ENCODE measurements at places on chromosomes 5 and 9.
A peak's percentile ranks its signal among the peaks of the same experiment; 100 is the strongest.

- no peak for DNase-seq
Measured at GRCh38 chr5:1175801-1176472, 25.5 kb upstream of the SLC6A19 start.

DNA sequence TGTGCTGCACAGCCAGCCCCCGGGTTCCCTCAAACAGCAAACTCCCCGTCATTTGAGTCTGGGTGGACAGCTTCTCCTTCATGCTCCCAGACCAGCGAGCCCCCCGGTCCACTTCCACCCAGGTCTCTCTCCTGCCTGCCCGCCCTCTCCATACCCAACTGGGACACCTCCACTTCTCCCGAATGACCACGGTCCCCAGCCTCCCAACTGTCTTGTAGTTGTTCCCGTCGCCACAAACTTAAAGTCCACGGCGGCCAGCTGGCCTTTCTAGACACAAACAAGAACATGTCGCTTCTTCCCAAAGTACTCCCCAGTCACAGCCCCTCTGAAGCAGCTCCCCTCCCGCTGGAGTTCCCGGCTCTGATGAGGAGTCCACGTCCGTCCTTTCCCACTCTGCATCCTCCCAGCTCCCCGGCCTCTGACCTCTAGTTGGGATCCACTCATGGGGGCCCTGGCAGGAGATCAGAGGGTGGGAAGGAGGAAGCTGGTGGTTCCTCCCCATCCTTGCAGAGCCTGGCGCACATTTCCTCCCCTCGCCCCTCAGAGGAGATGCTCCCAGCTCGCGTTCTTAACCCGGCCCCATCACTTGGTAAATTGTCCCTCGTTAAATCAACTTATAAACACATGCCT lies 24.1 kb upstream of the PPP1R26 start:
- no peak for DNase-seq

DNA sequence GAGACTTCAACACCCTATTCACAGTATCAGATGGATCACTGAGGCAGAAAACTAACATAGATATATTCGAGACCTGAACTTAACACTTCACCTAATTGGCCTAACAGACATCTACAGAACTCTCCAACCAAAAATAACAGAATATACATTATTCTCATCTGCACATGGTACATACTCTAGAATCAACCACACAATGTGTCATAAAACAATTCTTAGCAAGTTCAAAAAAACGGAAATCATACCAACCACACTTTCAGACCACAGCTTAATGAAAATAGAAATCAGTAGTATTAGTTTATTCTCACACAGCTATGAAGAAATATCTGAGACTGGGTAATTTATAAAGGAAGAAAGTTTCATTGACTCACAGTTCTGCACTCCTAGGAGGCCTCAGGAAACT lies 387.9 kb downstream of the DEPDC1B start:
- no peak for DNase-seq

- no peak for DNase-seq
Measured at GRCh38 chr9:93096131-93096802, at the start of gene CARD19. Gene CARD19 (plus strand): TSS chr9:93096217. CDS start chr9:93096346, 129 bp downstream.

DNA sequence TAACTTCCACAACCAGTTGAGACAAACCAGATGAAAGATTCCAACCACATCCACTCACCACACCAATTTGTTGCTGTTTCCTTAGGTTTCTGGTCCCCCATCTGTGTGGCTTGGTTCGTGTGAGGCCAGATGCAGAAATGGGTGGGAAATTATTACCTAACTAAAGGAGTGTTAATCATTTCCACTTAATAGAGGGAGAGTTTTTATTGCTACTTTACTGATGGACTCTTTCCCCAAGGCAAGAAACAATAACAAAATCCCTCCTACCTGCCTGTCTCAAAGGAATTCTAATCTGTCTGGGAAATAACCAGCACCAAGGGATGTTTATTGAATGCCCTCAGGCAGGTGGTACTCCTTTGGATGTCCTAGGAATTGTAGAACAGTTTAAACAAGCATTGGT lies 76.3 kb downstream of the TMEM167A start:
- no peak for DNase-seq

DNA sequence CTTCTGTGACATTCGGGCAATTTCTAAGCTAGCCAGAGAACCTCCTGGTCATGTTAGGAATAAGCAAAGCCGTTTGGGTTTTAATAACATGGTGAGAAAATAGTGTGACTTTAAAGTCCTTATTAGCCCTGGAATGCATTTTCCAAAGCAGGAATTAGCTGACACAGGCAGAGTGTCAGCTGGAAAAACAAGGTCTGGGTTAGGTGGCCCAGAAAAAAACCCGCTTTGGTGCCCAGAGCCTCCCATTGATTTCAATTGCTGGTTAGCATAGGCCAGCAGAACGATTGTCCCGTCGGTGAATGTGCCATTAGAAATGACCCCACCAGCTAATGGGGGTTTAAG lies 62.1 kb upstream of the CPEB4 start:
- no peak for DNase-seq

DNA sequence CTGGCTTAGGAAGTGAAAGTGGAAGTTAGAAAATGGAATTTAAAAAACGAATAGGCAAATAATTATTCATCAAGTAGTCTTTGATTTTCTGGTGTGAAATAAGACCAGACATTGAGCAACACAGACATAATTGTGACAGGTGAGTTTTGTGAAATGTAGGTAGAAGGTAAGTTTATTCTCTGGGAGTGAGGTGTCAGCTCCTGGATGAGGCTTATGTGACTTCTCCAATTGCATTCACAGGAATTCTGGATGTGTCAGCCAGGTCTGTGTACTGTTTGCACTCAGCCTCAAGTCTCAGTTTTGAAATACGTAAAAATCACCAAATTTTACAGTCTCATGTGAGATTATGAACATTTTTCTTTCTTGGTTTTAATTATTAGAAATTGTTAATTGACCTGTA lies 537.6 kb downstream of the CETN3 start:
- DNase-seq = no peak

GRCh38 chr9:118187408-118187807 lies 483.2 kb downstream of the TLR4 start:
- no peak for DNase-seq

GRCh38 chr9:121279776-121280388 lies 11.9 kb downstream of the GSN start:
- no peak for DNase-seq

- peak; percentile 66 for DNase-seq
Measured at GRCh38 chr9:136799854-136800657, 3.9 kb downstream of the CCDC183 start.

DNA sequence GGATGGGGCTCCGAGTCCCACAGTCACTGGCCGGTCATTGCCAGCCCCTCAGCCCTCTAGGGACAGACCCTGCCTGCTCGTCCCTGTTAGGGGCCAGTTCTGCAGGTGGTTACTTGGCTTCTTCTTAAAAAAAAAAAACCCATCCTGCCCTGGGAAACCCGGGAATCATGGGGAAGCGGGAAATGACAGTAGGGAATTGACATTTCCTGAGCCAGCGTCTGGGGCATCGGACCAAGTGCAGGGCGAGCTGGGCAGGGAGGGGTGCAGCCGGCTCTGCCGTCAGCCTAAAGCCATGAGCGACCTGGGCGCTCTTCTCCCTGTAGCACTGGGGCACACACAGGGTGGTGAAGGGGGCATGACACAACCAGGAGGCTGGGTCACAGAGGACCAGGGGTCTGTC lies 66.6 kb downstream of the RXRA start:
- DNase-seq = no peak

DNA sequence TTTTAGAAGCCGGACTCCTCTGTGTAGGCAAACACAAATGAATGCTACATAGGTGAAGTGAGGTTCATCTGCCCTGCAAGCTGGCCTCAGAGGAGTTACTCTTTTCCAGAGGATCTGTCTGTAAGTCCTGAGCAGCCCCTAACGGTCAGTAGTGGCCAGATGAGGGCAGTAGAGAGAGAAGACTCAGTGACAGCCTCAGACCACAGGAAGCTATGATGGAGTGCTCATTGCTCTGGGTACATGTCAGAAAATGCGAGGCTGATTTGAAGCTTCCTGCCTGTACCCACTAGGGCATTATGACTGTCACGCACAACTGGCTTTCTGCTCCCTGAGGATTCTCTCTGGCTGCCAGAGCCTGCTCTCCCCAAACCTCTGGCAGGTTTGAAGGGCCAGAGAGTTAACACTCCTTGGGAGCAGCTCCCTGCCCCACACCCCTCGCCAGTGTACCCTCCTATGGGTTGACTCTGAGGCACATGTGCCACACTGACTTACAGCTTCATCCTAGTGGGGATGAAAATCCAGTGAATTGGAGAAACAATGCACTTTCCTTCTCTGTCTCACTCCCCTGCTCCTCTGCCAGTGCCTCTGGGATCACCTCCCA lies 141.5 kb downstream of the GABRG2 start:
- no peak for DNase-seq

- DNase-seq = no peak
Measured at GRCh38 chr9:87233899-87234455, 263.7 kb upstream of the DAPK1 start.

GRCh38 chr5:57833489-57833888 lies 350.9 kb upstream of the ACTBL2 start:
- no peak for DNase-seq

- no peak for DNase-seq
Measured at GRCh38 chr5:31329715-31330114, 136.2 kb downstream of the CDH6 start.

GRCh38 chr5:167561796-167562195 lies 729.6 kb upstream of the WWC1 start:
- no peak for DNase-seq

GRCh38 chr5:172451771-172452197 lies 2.5 kb downstream of the SH3PXD2B start:
- DNase-seq = no peak

DNA sequence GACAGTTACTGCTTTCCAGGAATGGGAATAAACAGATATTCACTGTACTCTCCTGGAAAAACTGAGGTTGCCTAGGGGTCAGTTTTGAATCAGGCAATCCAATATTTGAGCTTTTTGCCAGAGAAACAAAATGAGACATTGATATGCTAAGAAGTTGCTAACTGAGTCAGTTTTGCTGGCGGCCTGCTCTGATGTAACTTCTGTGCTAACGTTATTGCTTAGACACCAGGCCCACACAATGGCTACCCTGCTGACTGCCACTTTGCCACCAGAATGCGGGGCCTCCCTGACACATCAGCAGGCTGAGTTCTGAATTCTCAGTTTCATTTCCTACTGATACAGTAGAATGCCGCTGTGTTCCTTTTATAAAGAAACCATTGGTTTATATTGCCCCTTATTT lies 18.2 kb upstream of the ZNF618 start:
- DNase-seq = no peak

- DNase-seq = no peak
Measured at GRCh38 chr5:149849280-149849965, 95.2 kb downstream of the PDE6A start.

DNA sequence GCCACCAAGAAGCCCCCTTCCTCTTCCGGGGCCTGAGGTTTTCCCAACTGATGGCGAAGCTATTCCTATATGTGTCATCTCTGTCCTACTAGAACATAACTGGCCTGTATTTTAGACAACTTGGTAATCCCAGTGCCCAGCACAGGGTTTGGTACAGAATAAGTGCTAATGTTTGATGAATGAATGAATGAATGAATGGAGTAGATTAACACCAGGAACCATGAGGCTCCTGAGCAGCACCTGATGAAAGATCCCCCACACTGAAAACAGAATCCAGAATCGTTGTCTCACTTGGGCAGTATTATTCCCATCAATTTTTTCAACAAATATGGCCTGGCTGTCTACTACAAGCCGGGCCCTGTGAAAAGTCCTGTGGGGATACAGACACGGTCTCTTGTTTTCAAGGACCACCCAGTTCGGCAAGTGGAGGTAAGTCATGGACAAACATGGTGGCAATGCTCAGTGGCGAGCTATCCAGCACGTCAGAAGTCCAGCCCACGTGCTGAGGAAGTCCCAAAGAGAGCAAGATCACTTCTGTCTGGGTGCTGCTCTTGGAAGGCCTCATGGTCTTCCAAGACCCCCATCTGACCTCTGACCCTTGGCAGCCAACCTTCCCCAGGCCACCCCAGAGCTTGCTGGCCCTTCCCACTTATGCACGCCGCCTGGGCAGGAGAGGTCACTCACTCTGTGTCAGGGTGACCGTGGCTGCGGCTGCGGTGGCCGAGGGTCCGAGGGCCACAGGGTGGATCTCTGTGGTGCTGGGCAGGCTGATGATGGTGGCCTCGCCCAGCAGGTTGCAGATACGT lies 1.0 kb downstream of the NAIF1 start:
- no peak for DNase-seq

DNA sequence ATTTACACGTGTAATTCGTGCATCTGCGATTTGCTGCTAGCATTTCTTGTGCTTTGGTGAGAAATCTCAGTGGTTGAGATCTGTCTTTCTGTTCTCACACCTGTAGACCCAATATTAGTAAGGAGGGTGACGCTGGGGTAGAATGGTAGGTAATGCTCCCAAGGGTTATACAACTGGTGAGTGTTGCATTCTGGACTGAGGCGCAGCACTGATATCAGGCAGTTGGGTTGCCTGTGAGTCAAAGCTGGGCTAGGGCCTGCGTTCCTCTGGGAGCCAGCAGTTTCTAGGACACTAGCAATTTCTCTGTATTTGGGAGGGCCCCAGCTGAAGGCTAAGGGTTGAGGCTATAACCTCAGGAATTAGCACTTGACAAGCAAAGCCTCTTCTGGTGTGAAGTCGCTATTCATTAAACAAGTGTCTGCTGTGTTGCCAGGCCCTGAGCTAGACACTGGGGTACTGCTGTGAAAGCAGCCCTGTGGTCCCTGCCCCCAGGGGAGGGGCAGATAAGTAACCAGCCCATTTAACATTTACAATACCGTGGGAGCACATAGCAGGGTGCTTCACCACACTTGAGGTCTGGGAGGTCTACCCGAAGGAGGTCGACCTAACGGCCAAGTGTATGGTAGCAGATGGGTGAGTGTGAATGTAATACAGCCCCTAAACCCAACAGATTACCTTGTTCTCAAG lies 28.7 kb downstream of the LARP1 start:
- no peak for DNase-seq

DNA sequence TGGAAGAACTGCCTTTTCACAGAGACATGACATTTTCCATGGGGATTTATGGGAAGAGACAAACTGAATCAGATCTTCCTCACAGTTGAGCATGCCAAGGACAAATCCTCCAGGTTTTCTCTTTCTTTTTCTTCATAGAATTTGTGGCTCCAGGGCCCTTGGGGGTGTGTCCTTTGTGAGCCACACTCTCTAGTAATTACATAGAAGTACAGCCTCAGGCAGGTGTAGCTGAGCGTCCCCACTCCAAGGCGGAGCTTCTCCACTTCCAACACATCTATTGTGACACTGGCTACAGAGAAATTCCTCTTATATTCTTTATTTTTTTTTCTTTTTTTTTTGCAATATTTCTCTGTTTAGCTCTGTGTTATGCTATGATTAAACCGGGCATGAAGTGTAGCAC lies 420.5 kb upstream of the CD180 start:
- no peak for DNase-seq
